ENCODE measurements at places on chromosomes 7 and 10.

DNA sequence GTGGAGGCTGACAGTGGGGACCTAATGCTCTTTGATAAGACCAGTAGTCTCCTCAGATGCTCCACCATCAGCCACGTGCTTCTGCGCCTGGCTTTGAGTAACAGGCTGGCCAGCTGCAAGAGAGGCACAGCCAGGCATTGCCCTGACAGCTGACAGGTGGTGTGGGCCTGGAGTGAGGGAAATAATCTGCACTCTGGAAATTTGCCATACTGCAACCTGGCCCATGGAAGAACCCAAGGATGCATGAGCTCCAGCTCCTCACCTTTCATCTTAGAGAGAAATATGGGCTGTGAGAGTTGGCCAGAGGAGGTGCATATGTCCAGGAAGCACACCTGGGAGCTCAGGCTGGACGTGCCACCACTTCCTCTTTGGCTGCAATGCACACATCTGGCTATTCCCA is 118.9 kb downstream of the PLXDC2 start:
- no peak for DNase-seq

GRCh38 chr7:142714375-142714774 is 34.9 kb upstream of the PRSS1 start:
- no peak for DNase-seq

DNA sequence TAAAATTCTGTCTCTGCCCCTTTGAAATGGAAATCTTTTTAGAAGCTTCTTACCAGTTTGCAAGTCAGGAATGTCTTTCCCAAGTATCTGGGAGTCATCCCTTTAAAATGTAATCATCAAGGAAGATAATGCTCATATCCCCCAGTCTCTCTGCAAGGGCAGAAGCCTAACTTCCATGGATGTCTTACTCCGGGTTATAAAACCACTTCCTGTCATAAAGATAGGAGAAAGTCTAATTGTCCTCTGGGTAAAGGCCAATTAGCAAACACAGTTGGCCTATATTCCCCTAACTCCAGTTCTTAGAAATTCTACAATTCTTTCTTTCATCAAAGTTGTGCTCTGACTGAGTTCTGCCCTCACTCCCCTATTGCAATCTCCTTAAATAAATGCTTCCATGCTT is 1631.5 kb upstream of the LRRTM3 start:
- no peak for DNase-seq

DNA sequence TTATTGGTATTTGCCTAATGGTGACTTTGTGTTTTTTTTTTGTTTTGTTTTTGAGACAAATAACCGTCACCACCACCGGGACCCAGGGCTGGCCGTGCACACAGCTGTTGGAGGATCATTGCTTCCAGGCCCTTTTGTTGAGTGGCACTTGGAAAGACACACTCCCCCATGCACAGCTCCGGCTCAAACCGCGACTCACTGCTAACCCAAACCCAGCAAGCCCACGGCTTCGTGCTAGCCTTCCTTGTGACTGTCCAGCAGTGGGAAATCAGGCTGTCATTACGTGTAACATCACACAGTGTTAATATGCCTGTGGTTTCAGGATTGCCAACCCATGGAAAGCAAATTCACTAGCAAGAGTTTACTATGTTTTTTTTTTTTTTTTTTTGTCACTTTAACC is 17.4 kb downstream of the BNIP3 start:
- no peak for DNase-seq

- no peak for DNase-seq
Measured at GRCh38 chr7:44769776-44770294, 21.2 kb downstream of the ZMIZ2 start.

DNA sequence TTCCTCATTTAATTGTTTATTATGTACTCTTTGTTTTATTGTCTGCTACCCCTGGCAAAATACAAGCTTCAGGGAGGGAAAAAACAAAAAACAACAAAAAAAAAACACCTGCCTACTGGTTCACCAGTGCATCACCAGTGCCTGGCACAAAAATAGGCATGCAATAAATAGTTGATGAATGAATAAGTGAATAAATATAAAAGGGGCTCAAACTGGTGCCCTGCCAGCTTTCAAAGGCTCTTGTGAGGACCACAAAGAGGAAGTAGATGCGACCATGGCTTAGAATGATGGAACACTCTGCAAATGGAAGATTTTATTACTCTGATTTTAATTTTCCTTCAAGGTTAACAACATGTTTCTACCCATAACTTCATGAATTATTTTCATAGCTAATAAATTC is 213.0 kb upstream of the INHBA start:
- DNase-seq = no peak

DNA sequence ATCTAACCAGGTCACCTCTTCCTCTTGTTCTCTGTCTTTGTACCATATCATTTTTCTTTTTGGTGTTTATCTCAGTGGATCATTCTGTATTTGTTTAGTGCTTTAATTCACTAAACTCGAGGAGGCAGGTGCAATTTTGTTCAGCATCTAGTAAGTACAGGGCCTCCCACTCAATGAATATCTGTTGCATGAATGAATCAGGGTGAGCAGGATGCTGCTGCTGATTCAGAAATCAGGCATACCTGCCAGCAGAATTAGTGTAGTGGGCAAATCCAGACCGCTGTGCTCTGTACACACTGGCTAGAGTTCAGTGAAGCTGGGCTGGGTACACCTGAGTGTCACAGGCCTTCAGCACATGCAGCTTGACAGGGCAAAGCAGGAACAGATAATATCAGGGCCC is 511.9 kb downstream of the SUGCT start:
- no peak for DNase-seq
